ENCODE measurements at places on chromosomes 12 and 14.
A peak's percentile ranks its signal among the peaks of the same experiment; 100 is the strongest.

DNA sequence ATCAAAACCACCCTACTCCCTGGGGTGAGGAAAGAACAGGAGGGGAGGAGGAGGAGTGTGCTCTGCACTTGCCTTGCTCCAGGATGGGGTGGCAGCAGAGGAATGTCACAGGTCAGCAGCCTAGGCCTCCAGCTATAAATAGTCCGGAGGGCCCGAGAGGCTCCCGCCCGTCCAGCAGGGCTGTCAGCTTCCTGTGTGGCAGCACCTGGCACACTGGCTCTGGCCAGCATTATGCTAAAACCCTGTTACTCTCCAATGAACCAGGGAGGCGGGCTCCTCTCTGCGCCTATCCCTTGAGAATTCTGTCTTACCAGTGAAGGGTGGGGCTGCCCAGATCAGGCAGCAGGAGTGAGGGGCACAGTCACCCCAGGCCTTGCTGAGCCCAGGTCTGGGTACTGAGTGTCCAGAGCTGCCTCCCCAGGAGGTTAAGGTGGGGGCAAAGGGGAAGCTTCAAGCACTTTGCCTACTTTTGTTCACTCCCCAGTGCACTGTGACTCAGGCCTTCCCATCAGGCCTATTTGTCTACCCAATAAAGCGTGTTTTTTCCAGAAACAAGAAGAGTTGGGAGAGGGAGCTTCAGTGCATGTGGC, 1.2 kb upstream of the COX14 start:
- no peak for DNase-seq

GRCh38 chr14:26872515-26873361, 274.9 kb upstream of the NOVA1 start:
- no peak for DNase-seq

- DNase-seq = peak; percentile 81
Measured at GRCh38 chr14:85607651-85608081, 77.7 kb downstream of the FLRT2 start.

GRCh38 chr14:28143316-28143715, 623.3 kb upstream of the FOXG1 start:
- no peak for DNase-seq

DNA sequence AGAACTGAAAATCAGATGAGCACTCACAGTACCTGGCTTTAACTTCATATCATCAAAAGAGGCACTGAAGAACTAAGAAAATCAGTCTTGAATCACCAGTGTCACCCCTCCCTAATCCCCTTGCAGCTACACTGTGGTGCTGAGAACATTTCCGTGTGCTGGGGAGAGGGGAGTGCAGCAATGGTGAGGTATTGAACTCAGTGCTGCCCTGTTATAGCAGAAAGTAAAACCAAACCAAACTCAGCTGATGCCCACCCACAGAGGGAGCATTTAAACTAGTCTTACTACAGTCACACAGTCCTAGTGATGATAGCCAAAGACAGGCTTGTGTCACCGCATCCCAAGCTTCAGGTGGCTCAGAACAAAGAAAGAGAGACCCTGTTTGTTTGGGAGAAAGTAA, 122.1 kb downstream of the CPNE8 start:
- DNase-seq = no peak

GRCh38 chr12:102953221-102953620, 4.3 kb upstream of the ASCL1 start:
- no peak for DNase-seq

DNA sequence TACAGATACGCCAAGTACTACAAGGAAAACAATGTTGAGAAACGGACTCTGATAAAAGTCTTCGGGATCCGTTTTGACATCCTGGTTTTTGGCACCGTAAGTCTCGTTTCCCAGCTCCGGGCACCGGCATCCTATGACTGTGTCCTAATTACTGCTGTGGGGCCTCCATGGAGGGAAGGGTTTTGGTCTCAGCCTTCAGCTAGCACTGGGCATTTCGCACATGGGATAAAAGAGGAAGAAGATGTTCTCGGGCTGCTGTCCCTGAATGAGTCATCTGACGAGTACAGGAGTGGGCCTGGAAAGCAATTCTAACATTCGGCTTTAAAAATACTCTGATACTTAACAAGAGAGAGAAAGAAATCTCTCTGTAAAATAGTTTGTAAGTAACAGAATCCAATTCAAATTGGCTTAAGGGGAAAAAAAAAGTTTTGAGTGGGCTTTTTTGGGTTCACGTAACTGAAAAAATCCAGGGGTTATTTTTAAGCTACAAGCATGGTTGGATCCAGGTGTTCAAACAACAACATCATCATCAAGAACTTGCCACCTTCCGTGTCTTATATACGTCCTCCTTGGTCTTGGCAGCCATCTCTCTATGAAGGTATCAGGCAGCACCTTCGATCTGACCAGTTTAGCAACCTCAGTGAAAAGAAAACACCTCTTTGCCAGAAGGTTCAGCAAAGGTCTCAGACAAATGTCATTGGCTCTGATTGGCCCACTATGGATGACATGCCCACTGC, 34.4 kb upstream of the P2RX4 start:
- DNase-seq = no peak
